ENCODE measurements at places on chromosomes 3 and 15.

DNA sequence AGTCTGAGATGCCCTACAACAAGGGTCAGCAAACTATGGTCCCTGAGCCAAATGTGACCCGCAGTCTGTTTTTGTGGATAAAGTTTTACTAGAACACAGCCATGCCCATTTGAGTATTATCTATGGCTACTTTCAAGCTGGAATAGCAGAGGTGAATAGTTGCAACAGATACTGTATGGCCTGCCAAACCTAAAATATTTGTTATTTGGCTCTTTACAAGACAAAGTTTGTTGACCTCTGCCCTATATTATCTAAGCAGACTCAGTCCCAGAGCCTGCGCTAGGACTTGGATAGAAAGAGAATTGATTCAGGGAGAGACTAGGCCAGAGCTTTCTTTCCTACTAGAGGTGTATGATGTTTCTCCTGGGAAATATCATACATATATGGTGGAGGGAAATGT lies 81.7 kb upstream of the NMNAT3 start:
- no peak for DNase-seq

DNA sequence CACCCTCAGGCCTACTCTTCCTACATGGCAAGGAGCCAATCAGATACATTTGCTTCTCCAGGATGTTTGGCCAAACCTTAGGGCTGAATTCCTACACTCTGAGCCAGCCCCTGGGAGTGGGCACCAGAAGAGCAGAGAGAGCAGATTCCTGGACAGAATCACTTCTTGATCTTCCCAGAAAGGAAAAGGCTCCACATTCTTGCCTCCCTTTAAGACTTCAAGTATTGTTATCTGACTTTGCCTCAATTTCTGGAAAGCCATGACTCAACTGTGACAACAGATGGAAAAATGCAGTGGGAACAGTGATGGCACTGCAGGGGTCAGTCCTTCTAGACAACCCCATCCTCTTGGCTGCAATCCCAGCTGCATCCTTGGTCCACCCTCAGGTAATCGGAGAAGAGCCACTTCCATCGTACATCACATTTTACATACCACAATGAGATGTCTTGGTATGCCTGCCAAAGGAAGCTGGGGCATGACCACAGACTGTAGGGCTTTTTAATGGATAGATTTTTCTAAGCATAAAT lies 21.0 kb downstream of the SLCO2A1 start:
- no peak for DNase-seq

- no peak for DNase-seq
These were observed 27.6 kb upstream of the P2RY13 start for GRCh38 chr3:151356794-151357462.

- no peak for DNase-seq
These were observed 34.4 kb downstream of the PRR20G start for GRCh38 chr3:127253491-127253890.

DNA sequence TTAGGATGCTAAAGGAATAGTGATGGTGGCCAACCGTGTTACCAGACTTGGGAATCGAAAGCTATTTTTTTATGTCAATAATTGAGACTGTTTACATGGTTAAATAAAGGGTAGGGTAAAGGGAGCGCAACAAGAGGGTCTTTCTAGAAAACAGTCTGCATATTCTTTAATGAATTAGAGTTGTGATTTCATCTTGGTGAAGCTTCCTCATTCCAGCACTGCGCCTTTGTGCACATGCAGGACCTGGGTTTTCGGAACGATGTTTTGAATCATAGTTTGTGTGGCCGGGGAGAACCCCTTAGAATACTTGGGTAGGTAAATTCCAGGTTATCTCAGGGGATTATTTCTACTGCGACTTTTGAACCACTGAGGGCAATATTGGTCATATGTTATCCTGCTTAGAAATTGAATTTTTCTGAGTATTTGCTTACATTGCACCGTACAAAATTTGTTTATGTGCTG lies 1.3 kb downstream of the PIK3CA start:
- DNase-seq, result peak; percentile 67

DNA sequence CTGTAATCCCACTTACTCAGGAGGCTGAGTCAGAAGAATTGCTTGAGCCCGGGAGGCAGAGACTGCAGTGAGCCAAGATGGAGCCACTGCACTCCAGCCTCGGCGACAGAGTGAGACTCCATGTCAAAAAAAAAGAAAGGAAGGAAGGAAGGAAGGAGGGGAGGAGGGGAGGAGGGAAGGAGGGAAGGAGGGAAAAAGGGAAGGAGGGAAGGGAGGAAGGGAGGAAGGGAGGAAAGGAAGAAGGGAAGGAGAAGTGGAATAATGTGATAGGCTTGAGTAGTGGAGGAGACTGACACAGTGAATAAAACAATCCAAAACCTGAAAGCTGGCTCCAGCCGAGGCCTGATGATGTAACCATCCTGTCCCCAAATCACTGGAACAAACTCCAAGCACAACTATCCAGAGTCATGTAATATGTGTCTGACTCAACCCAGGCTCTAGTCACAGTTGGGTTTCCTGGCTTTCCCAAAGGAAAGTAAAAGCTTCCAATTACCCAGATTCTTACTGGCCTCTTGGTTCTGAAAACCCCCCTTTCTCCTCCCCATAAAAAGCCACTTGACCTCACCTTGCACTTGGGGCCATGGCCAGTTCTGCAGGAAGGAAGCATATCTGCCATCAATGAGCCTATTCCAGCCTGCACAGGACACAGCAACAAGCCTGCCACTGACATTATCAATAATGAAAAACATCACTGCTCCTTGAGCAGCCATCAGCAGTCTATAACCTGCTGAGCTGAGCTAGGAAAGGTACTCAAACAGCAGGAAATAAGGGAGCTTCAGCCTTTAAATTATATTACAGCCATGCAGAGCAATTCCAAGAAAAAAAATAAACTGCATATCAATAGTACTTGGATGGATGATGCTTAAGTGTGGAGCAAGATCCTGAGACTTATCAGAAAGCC lies 48.3 kb downstream of the MB21D2 start:
- no peak for DNase-seq

DNA sequence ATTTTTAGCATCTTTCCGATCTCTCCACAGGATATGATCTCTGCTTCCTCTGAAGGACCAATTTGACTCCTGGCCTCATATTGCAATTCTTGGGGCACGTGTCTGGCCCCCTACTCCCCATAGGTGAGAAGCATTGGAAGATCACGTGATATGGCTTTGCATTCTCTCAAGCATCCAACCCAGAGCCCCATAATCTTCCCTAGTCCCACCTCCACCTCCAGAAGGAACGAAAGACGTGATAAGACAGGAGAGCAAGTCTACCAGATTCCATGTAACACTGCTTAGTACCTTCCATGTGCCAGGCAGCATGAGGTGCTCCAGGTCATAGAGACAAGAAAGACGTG lies 176.3 kb downstream of the MEGF11 start:
- DNase-seq, result no peak

DNA sequence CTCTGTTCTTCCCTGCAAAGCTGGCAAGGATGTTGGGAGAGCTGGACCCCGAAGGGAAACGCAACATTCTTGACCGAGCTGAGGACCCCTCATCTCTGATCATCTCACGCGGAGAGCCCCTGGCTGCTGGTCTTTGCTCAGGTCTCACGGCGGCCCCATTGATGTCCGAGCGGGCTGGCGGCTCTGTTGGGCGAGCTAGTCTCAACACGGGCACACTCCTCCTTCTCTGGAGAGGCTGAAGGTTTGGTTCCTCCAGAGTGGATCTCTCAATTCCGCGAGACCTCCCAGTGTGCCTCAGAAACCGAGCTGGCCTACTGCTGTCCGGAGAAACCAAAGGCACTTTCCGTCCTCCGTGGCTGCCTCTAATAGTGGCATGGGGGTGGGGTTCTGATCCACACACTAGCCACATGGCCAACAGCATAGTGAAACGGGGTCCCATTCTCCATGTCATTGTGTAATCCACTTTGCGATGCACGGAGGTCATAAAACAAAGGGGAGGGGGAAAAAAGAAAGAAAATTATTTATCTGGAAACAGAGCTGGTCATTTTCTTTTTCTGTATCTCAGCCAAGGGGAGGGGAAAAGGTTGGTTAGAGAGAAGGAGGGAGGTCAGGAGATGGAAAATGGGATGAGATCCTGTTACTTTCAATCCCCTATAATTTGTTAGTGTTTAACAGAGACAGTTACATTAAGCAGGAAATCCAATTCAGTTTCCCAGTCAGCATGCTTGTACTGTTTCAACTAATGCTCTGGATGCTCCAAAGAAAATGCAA lies 1.3 kb downstream of the CCDC80 start:
- no peak for DNase-seq

GRCh38 chr15:64699751-64700388 lies 75.5 kb downstream of the RBPMS2 start:
- no peak for DNase-seq

DNA sequence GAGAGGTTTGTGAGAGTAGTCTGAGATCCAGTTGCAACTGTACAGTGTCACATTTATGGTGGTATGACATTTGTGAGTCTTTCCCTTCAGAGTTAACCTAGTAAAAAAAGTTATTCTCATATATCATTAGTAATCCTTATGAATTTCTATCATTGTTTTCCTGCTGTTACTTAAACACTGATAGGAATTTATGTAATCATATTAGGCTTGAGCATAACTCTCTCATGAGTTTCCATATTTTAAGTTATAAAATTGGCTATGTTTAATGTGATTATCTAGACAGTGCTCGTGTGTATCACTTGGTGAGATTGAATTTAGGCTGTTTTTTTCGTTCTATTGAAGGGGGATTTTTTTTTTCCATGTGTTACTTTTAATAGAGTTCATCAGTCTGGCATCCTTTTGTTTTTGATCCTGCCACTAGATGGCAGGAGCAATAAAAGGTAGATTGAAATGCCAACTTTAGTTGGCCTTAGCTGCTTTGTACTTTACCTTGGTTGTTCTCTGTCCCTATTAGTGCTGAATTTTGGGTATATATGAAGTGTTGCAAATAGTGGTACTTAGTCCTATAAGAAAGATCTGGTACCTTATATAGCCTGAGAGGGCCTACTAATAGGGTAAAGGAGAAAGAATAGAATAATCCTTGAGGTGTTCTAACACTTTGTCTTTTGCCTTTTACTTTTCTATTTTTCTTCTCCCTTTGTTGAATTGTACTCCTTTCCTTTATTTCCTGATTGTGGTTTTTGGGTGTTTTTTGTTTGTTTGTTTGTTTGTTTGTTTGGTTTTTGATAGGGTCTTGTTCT lies 17.9 kb downstream of the STT3B start:
- DNase-seq, result peak; percentile 55

DNA sequence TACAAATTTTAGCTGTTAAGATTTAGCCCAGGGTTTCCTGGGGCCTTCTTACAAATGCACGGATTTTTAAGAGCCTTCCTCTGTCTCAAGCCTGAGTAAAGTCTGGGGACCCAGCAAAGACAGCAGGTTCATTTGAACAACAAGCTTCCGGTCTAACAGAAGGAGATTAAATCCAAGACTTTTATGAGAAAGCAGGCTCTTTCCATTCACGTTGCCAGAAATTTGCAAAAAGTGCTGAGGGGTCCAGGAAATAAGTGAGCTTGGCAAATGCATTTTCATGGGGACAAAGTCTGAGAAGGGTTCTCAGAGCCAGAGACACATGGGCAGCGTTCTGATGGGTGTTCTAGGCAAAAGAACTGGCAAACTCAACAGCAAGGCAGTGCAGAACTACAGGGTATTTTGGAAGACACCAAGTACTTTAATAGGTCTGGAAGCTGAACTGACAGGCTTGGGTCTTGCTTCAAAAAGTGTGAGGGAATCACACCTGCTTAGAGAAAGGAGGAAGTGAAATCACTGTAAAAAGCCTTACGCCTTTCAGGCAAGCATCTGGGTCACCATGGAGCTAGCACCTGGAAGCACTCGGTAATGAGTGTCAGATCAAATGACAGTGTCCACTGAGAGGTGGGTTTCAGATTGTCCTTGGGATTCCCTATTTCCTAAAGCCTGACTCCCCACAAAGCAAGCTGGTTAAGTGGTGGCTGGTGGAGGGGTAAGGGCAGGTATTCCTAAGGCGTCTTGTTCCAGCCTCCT lies 115.8 kb upstream of the ARHGEF3 start:
- peak; percentile 37 for DNase-seq

GRCh38 chr3:12753275-12754028 lies 5.6 kb downstream of the TMEM40 start:
- no peak for DNase-seq

- DNase-seq, result no peak
These were observed 279.7 kb downstream of the ZBTB20 start for GRCh38 chr3:114867359-114867758.

DNA sequence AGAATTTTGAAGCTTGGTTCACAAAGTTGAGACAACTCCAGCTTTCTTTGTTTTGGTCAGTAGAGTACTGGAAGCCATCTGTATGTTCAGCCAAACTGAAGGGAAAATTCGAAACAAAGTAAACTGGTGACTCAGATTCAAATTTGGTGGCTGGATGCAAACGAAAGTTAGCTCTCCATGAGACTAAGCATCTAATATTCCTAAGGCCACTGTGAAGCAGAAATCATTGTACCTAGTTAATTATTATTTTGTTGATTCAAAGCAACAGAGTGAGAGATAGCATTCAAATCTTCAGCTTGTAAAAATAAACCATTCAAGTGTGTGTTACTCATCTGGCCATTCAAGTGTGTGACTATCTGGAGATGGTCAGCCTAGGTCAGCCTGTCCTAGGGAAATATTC lies 42.1 kb downstream of the NR2F2 start:
- DNase-seq, result no peak

- DNase-seq, result no peak
These were observed 229.2 kb downstream of the ZNF621 start for GRCh38 chr3:40753951-40754350.

- no peak for DNase-seq
These were observed 21.0 kb downstream of the RARB start for GRCh38 chr3:25448750-25449692.

Measured in CD4-positive, alpha-beta T cell treated with Interleukin-12 subunit alpha and Interleukin-12 subunit beta, for 1 hour (primary cell).